ENCODE measurements at places on chromosomes 6 and 20. TPM values are rescaled to one million over a fixed set of nuclear protein-coding genes. Genes with fewer than 3 reads are reported as not detected.

Gene HLA-DPB1
- 13.5 TPM for polyA plus RNA-seq

DNA sequence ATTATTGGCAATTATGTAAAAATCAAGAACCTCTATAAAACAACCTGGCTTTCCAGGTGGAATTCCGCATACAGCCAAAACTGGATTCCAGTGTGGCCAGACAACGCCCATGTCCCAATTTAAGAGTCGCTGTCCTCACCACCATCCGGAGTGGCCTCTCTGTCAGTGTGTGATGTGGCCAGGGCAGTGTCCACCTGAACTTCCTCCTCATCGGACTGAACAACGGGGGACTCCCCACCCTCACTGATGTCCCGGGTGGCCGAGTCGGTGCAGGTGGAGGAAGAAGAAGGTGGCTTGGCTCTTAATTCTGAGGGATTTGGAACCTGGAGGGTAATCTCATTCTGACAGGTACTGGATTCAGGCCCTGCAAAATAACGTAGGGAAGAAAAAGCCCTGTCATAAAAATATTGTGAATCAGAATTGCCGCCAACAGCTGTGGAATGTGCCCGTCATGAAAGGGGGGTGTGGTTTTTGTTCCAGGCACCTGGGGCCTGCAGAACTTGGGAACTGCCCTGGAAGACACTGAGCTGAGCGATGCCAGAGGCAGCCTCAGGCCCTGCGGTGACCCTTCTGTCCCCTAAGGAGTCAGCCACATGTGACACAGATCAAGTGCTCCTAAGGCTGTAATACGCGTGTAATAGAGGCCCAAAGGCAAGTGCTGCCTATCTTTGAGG, 139.8 kb downstream of the DTNBP1 start:
- DNase-seq: no peak

Gene RIPPLY2
- polyA plus RNA-seq: not detected

Gene SIGLEC1
- 1.1 TPM for polyA plus RNA-seq

Gene ADAM33
- 9.1 TPM for polyA plus RNA-seq

DNA sequence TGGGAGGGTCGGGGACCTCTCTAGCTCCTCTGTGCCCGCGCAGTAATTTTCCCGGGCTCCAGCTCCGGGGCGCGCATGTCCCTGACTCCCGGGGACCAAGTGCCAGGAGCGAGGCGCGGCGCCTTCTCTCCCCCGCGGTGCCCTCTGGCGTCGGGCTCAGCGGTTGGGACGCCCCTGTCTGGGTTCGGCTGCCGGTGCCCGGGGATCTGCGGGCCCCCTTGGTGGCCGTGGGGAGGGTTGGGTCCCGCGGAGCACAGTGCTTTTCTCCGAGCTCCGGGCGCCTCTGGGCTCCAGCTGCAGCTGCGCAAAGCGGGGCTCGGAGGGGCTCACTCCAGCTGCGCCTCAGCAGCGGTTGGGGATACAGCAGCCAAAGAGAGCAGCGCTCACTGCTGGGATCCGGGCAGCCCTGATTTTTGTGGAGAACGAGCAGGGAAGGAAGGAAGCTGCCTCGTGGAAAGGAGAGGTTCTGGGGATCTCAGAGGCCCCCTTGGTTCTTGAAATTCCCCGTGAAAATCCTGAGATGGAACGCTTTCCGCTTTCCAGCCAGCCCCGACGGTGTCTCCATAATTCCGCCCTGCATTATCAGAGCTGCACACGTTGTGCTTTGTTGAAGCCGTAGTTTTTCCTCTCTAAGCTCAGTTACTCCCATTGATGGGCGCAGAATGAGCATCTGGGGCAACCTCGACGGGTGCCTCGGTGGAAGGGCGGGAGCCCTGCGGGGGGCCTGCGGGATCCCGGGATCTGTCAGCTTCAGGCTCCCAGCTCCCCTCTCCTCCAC, 861 bp downstream of the PPP1R14C start:
- DNase-seq: no peak

Gene TSPO2
- polyA plus RNA-seq: 0.76 TPM

Gene HNF4A
- 57.9 TPM for polyA plus RNA-seq

DNA sequence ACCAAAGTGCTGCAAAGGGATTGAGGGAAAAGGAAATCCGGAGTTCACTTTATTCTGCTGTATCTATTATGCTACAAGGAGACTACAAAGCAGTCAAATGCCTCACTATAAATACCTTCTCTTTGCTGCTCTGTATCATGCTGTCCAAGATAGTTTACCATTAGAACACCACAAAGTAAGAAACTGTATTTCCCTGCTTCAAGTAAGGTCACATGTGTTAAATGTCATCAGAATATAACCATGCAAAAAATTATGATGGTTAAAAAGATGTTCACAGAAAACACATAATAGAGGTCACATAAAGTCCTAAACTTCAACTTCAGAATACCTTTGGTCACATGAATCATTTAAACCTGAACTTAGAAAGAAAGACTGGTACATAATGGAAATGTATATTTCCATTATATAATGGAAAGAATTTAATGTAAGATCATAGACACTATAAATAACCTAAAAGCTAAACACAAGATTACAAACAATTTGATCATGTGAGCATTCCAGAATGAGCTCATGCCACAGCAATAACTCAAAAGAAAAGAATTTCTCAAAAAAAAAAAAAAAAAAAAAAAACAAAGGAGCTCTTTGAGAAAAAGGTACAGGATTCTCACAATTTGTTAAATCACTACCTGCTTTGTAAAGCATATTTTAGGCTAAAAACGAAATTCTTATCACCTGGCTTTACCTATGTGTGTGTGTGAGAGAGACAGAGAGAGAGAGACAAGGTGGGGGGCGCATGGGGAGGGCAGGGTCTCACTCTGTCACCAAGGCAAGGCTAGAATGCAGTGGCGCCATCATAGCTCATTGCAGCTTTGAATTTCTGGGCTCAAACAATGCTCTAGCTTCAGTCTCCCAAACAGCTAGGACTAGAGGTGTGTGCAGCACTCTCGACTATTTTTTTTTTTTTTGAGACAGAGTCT, 58.7 kb downstream of the KIF13A start:
- no peak for DNase-seq

Gene CPXM1
- 224 TPM for polyA plus RNA-seq

Gene IL17F
- polyA plus RNA-seq: 0.40 TPM

GRCh38 chr6:11324453-11325015, 92.1 kb upstream of the NEDD9 start:
- no peak for DNase-seq

GRCh38 chr6:82701341-82701740, 337.7 kb downstream of the TPBG start:
- no peak for DNase-seq

GRCh38 chr20:6898928-6899327, 131.4 kb downstream of the BMP2 start:
- no peak for DNase-seq

DNA sequence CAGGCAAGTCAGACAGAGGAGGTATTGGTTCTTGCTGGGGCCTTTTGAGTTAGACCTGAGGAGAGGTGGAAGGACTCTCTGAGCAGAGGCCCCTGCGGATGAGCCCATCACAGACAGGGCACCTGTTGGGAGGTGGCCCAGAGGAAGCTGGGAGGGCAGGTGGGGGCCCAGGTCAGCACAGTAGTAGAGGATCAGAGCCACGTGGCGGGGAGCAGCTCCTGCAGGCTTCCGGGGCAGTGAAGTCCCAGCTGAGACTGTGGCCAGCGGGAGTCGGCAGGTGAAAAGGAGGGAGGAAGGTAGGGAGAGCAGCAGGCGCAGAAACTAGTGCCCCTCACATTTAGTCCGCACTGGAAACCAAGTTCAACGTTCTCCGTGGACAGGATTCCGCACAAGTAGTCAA, 61.8 kb downstream of the RSPH3 start:
- DNase-seq: no peak

GRCh38 chr6:90369024-90369519, 72.4 kb upstream of the BACH2 start:
- DNase-seq: no peak

- no peak for DNase-seq
These were observed 19.7 kb downstream of the FRK start for GRCh38 chr6:116040993-116041392.

GRCh38 chr20:24897974-24898373, 51.1 kb upstream of the CST7 start:
- DNase-seq: no peak

GRCh38 chr6:2986722-2987221, 12.9 kb upstream of the NQO2 start:
- no peak for DNase-seq

Gene SIM1
- 29.8 TPM for polyA plus RNA-seq

Gene ZNF391
- polyA plus RNA-seq: 13.5 TPM

- no peak for DNase-seq
These were observed 92.3 kb downstream of the EDN3 start for GRCh38 chr20:59392736-59393135.

- DNase-seq: peak; percentile 10
These were observed 214.3 kb upstream of the PLCB4 start for GRCh38 chr20:8854571-8854970.

DNA sequence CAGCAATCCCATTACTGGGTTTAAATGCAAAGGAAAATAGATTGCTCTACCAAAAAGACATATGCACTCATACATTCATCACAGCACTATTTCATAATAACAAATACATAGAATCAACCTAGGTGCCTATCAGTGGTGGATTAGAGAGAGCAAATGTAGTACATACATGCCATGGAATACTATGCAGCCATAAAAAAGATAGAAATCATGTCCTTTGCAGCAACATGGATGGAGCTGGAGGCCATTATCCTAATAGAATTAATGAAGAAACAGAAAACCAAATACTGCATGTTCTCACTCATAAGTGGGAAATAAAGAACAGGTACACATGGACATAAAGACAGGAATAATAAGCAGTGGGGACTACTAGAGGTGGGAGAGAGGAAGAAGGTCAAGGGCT, 70.7 kb upstream of the MLIP start:
- DNase-seq: no peak

- DNase-seq: no peak
These were observed 20.1 kb upstream of the NCOA3 start for GRCh38 chr20:47481330-47482216.

DNA sequence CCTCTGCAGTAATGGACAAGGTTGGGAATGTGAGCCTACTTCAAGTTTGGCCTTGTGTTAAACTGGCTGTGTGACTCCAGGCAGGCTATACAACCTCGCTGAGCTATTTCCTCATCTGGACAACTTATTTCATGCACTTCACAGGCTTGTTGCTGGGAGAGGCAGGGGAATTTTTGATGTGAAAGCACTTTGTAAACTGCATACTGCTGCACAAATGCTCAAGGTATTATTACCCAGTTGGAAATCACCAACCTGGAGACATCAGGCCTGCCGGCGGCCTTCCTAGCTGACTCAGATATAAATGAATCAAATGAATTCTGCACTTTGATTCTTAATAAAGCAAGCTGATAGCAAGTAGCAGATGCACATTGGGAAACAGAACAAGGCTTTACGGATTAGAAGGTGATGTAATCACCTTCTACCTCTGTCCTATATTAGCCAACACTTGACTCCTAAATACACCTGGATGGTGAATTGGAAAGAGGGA, 10.1 kb downstream of the JARID2 start:
- DNase-seq: no peak

DNA sequence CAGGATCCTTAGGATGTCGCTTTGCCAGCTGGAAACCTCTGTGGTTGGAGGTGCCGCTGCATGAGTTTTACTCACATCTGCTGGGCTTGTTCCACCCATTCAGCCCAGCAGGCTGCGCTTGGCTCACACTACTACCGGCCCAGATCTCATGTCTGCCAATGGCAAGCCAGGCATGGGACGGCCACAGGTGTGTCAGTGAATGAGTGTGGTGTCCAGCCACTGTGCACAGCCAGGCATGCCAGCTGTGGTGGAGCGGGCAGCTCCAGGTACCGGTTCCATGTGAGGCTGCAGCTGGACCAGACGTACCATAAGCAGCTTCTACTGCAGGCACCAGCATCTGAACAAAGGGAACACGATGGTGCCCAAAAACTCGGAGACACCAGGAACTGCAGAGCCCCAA, 33.1 kb upstream of the ASF1A start:
- DNase-seq: no peak

DNA sequence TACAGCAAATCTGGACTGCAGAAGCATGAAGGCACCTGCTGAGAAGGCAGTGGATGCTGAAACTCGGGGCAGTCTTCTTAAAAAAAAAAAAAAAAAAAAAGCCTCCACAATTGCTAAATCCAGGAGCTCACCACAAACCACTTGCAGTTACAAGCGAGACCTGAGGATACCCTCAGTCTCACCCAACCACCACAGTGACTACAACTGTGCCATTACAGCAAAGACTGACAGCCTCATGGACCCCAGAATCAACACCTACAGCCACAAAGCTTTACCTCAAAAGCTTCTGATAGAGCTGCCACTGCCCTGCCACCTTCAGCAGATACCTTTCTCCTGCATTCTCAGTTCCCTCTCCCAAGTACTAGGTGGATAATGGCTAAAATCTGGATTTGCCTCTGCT, 9.0 kb downstream of the COL21A1 start:
- no peak for DNase-seq

Gene PTCRA
- polyA plus RNA-seq: not detected

DNA sequence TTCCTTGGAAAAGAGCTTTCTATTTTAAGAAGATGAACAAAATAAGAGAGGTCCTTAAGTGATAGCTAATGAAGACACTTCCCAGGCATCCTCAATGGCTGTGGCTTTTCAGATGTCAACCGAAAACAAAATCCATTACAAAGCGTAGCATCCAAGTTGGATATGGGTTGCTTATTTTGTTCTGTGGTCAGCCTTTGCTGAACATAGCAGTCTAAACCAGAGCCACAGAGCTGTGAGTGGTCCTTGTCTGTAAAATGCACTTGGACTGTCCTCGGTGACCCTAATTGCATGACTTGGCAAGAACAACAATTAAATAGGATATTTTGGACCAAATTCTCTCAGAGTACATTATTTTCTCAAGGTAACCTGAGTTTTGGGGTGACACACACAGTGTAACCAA, 10.4 kb upstream of the BFSP1 start:
- DNase-seq: no peak

GRCh38 chr6:22041797-22042480, 254.9 kb downstream of the PRL start:
- no peak for DNase-seq

DNA sequence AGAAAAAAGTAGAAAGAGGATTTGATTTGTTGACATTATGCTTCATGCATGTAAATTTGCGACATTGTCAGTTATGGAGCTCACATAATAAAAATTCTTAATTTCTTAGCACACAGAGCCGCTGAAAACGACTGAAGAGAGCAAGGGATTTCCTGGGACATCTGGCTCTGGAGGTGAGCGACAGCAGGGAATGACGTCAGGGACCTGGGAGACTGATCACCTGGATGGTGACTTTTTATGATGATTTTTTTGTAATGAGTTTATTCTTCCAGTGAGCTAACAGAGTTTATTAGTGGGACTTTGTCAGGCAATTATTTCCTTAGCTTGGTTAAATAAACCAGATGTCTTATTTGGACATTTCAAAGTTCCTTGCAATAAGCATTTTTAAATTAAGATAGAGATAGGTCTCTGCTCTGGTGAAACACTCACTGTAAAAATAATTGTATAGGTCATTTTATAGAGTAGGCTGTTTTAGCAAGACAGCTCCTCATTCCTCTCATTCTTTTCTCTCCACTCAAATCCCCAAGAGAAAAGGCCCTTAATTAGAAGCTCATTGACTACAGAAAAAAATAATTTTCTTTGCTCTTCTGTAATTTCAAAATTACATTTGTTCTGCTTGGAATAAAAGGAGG, 19.4 kb downstream of the TMEM200A start:
- DNase-seq: no peak

- DNase-seq: no peak
These were observed 115.2 kb downstream of the CEBPB start for GRCh38 chr20:50305636-50306477.
